Astrocyte (in vitro differentiated cells and primary cell): ENCODE measurements at places on chromosomes 4 and X. TPM values are rescaled to one million over a fixed set of nuclear protein-coding genes. Genes with fewer than 3 reads are reported as not detected.

The CCDC160 gene
- total RNA-seq, result 1.2 and 1.5 TPM in 2 replicates

The MEPE gene
- total RNA-seq, result not detected in 2 replicates

The SPINK2 gene
- not detected in 2 replicates for total RNA-seq

The FHDC1 gene
- total RNA-seq, result 1.5 and 1.7 TPM in 2 replicates

The CDS1 gene
- total RNA-seq, result 3.8 and 5.7 TPM in 2 replicates

The C4orf50 gene
- total RNA-seq, result 0.16 and 0.17 TPM in 2 replicates

The CDX4 gene
- total RNA-seq, result not detected in 2 replicates

The WDFY3 gene
- 76.6 and 89.5 TPM in 2 replicates for total RNA-seq

The DGKK gene
- 0.05 TPM in 1 of 2 replicates, not detected in the other for total RNA-seq

The GCNA gene
- total RNA-seq, result 2.2 and 2.4 TPM in 2 replicates

The F11 gene
- not detected in 2 replicates for total RNA-seq

The PCDH18 gene
- total RNA-seq, result 4.6 and 4.9 TPM in 2 replicates

The COL25A1 gene
- total RNA-seq, result 10.4 and 10.5 TPM in 2 replicates

The EVC gene
- total RNA-seq, result 23.9 and 24.0 TPM in 2 replicates

The CLCN5 gene
- total RNA-seq, result 14.4 and 16.7 TPM in 2 replicates

The HSFX3 gene
- not detected in 2 replicates for total RNA-seq
